SJSA1 (cell line): ENCODE measurements at places on chromosomes 16 and 17. TPM values are rescaled to one million over a fixed set of nuclear protein-coding genes. Genes with fewer than 3 reads are reported as not detected.

GRCh38 chr17:517181-517580 lies 164.6 kb upstream of the RPH3AL start:
- no peak for DNase-seq

- peak; percentile 28 for DNase-seq
Measured at GRCh38 chr17:66580184-66580955, 254.5 kb upstream of the CACNG5 start.

DNA sequence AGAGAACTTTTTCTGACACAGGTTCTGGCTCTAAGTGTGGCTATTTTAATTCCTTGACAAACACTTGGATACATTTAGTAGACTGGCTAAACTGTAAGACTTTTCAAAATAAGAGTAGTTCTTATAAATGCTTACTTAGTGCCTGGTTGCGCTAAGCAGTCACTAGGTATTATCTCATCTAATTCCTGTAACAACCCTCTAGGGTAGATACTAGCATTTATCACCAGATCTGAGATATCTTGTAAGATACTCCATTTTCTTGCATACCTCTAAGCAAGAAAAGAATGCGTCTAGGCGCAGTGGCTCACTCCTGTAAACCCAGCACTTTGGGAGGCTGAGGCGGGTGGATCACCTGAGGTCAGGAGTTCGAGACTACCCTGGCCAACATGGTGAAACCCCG lies 131.2 kb downstream of the CMIP start:
- DNase-seq = no peak

The GUCY2D gene
- not detected in 2 replicates for total RNA-seq

The ABCA6 gene
- total RNA-seq = not detected in 2 replicates

The KRTAP4-5 gene
- total RNA-seq = not detected in 2 replicates

The MMP2 gene
- 231 and 305 TPM in 2 replicates for total RNA-seq

The GRAP gene
- total RNA-seq = 1.1 and 3.0 TPM in 2 replicates

The PRAC1 gene
- not detected in 2 replicates for total RNA-seq

The PRSS36 gene
- 0.18 and 0.38 TPM in 2 replicates for total RNA-seq
